Brain microvascular endothelial cell (primary cell): ENCODE measurements at places on chromosomes 2 and 18.

DNA sequence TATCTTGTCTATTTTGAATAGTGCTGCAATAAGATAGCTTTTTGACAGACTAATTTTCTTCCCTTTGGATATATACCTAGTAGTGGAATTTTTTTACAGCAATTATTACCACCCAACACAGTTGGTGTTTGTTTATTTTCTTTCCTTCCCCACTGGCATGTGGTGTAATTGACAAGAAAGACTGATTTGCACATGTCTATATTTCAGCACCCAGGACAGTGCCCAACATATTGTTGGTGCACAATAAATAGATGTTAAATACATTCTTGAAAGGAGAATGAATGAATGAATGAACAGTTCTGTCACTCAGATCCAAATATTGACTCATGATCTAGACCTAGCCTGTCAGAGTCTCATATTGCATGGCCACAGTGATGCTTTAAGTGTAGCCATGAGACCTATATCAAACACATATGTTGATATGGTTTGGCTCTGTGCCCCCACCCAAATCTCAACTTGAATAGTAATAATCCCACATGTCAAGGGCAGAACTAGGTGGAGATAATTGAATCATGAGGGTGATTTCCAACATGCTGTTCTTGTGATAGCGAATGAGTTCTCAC lies 538.2 kb downstream of the NYAP2 start:
- DNase-seq: peak; percentile 26

GRCh38 chr18:10119991-10120390 lies 206.2 kb downstream of the VAPA start:
- DNase-seq: no peak

DNA sequence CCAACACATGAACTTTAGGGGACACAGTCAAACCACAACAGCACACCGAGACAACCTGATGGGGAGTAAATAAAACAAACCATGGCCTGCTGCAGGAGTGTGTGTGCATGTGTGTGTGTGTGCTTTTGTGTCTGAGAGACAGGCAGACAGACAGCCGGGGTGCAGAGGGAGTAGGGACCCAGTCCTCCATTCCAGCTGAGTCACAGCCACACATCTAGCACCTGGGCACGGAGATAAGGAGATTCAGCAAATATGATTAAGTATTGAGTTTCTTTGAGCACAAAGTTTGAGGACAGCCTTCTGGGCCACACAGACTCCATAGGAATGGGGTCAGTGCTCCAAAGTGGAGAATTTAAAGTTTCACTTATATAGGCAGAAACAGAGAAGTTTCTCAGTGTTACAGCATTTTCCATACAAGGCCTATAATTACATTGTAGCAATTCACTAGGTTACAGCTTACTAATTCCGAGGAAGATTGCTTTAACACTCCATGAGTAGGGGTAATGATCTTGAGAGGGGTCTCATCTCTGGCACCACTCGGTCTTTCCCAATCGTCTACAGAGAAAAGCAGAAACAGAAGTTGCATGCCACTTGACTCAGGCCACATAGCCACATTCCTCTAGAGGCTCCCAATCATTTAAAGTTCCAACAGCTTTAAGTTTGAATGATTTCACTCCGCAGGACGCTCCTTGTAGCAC lies 30.8 kb upstream of the PRLH start:
- DNase-seq: no peak

- no peak for DNase-seq
These were observed 465.1 kb upstream of the MYT1L start for GRCh38 chr2:2796207-2796606.

DNA sequence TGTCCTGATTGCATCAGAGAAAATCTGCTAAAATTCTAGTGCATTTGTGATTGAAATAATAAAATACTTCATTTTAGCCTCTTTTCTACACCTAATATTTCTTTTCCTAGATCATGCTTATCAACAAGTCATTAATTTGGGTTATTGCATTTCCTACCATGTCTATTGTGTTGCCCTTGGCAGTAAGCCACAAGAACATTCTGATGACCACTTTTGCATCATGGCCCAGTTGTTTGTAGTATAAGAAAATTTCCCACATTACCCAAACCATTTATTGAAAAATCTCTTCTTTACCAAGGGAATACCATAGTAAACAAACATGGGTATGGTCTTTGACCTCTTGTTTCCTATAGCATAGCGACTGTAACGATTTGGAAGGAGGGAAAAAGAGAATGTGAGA lies 76.3 kb downstream of the R3HDM1 start:
- peak; percentile 16 for DNase-seq

GRCh38 chr2:33929467-33929866 lies 330.4 kb upstream of the FAM98A start:
- no peak for DNase-seq

- no peak for DNase-seq
These were observed 76.5 kb downstream of the SFXN5 start for GRCh38 chr2:72994991-72995380.

DNA sequence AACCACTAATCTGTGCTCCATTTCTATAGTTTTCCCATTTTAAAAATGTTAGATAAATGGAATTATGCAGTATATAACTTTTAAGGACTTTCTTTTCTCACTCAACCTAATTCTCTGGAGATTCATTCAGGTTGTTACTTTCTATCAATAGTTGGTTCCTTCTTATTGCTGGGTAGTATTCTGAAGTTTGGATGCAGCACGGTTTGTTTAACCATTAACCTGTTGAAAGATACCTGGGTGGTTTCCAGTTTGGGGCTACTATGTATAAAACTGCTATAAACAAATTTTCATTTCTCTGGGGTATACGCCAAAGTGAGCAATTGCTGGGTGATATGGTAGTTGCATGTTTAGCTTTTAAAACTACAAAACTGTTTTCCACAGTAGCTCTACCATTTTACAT lies 39.1 kb upstream of the MAPRE2 start:
- no peak for DNase-seq

- no peak for DNase-seq
These were observed 154.7 kb upstream of the DOK6 start for GRCh38 chr18:69246027-69246426.

DNA sequence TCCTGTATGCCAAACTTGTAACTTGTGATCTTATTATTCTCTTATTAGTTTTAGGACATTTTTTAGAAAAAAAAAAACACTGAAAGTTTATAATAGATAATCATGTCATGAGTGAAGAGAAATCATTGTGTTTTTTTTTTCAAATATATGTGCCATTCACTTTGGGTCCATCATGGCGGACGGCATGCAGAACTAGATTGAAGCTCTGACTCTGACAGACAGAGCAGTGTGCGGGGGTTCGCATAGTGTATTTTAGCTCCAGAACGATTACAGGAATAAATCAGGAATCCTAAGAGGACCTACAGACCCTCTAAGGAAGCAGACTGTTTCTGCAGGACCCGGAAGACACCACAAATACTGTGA lies 484.4 kb upstream of the REG3G start:
- DNase-seq: no peak

DNA sequence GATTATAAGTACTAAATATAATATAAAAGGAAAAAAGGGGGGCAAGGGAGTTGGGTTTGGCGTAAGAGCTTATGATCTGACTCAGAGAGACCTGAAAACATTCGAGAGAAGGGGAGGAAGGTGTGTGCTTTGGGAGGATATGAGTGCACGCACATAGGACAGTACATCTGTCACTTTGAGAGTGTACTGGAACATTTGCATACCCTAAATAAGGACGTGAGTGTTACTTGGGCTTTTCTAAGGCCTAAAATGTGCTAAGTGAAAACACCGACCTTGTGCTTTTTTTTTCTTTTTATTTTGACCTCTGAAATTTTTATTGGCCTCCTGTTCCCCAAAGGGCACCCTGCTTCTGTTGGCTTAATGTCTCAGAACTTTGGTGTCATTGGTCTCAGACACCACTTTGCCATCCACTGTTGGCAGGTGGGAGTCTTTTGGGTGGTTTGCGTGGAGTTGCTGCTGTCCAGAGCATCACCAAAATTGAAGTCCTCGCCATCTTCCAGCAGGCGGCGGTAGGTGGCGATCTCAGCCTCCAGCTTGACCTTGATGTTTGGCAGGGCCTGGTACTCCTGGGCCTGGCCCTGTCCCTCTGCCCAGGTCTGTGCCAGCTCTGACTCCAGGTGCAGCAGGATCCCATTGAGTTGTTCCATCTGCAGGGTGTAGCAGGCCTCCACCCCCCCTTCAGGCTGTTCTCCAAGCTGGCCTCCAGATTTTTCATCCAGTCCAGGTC lies 57.7 kb downstream of the CD28 start:
- DNase-seq: no peak

GRCh38 chr2:74764429-74765272 lies 69.3 kb upstream of the HK2 start:
- DNase-seq: no peak

GRCh38 chr2:237558961-237559641 lies 7.3 kb upstream of the PRLH start:
- no peak for DNase-seq

DNA sequence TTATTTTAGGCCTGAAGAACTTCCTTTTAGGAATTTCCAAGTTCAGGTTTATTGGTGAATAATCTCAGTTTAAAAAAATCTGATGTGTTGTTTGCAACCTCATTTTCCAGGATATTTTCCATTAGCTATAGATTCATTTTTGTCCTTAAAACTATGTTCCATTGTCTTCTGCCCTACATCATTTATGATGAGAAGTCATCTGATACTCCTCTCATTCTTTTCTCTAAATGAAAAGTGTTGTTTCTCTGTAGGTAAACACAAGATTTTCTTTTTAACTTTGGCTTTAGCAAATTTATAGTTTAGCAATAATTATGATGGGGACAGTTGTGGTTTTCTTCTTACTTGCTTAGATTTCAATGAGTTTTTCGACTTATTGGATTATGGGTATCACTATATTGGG lies 427.3 kb downstream of the DCDC2C start:
- no peak for DNase-seq

DNA sequence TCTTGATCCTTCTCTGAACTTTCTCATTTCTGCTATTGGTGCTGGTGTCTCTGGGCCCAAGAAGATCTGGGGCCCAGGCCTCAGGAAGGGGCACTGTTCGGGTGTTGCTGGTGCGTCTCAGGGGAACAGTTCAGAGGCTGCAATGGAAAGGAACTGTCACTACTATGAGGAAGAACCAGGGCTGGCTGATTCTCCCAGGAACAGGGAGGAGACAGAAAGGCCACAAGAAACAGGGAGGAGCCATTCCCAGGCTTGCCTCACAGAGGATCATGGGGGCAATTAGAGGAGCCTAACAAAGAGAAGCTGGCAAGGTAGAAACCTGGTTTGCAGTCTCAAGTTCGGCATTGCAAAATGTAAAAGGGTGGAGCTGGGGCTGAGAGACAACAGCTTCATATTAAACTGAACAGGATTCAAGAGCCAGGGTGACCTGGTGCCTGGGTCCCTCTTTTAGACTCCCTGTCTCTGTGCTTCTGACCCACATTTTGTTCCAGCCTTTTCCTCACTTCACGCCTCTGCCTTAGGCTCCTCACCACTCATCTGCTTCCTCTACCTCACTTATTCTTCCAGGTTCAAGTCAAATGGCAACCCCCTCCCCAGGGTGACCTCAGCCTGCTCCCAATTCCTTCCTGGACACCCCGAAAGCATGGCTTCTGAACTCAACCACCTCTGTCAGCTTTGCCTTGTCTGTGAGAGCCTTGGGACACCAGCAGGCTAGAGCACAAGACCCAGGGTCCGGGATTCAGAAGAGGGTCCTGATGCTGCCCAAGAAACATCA lies 58.4 kb downstream of the GYPC start:
- DNase-seq: no peak

DNA sequence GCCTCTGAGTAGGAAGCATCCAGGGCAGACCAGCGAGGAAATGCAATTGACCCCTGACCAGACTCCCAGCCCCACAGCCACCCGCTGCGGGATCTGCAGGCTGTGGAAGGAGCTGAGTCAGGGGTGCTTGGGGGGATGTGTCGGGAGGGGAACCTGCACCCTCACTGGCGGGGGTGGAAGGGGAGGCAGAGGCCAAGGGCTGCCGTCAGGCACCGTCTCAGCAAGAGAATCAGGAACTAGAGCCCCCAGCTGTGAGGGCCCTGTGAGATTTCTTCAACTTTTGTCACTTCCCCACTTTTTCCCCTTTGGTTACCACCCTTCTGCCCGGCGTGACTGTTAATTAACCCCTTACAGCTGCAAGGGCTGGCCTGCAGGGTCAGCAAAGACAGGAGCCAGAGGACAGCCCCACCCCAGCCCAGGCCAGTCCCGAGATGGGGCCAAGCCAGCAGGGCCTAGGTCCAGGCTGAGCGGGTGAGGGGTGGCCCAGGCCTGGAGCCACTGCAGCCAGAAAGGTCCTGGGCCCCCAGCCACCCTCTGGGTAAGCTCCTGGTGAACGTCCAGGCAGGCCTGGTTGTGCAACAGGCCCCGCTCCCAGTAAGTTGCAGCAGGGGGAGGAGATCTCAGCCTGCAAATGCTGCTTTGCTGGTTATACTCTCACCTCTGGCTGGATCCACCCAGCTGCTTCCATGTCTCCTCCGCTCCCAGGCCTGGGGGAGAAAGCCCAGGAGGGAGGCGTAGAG lies 147.0 kb upstream of the ID2 start:
- no peak for DNase-seq

- peak; percentile 90 for DNase-seq
These were observed 39.2 kb downstream of the SCN1A start for GRCh38 chr2:166088634-166089033.

GRCh38 chr18:65091744-65092329 lies 659.0 kb upstream of the CDH7 start:
- peak; percentile 10 for DNase-seq

DNA sequence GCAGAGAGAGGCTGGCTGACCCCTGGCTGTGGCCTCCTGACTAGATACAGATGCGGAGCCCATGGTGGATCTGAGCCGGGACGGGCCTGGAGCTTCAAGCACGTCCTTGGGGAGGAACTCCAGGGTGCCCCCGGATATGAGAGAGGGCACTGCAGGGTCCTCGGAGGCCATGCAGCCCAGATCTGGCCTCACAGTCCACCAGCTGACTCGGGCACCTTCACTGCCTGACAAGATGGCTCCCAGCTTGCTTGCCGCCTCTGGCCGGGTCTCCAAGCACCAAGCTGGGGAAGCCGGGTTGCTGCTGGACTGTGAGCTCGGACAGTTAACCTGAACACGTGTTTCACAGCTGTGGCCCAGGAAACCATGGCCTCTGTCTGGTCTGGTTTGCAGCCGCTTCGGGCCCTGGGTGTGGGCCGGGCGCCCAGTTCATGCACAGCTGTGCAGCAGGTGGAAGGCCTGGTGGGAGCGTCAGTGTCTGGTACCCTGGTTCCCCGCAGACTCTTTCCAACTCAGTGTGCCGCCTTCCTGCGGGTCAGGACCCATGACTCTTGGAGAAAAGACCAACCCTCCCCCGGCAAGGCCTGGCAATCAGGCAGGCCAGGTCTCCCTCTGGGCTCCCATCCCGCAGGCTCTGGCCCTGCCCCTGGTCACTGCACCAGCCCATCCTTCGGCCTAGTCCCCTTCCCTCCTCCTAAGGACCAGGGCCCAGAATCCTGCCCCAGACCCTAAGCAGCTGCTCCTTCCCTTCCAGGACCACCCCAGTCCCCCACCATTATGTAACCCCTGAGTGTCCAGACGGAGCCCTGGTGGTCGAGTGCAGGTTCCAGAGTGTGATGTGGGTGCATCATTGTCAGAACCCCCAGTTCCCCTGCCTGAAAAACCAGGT lies 74.6 kb upstream of the OTOS start:
- DNase-seq: no peak
